ENCODE measurements at places on chromosomes 4 and X. TPM values are rescaled to one million over a fixed set of nuclear protein-coding genes. Genes with fewer than 3 reads are reported as not detected.

The STATH gene
- 0.29 TPM for total RNA-seq

DNA sequence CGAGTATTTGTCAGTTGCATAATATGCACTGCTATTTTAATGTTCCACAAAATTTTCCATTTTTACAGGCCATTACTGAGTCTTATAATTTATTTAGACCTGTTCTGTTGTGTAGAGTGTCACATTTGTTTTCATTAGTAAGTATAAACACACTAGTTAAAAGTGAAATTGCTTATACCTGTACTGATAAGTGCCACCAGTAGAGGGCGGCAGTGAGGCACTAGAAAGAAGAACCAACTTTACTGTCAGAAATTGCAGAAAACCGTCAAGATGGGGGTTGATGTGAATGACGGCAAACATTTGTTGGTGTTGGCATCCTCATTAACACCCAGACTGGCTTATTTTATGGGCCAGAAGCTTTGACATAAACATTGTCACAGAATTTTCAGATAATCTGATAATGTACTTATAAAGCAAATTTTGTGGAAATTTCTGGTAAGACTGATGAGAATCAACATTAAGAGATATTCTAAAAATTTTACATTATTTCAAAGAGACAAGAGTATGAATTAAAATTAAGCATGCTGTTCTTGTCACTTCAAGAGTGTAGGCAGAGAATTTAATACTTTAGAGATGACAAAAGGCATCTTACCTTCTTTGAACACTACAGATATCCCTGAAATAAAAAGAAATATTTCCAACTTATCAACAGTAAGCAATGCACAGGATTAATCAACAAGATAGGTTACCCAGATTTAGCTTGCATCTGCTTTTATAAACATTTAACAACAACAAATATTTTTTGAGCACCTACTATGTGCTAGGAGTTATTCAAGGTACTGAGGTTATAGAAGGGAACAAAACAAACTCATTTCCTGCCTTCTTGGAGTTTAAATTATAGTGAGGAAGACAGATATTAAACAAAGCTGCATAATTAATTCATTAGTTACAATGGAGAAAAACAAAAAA, 24.9 kb downstream of the ALPK1 start:
- peak; percentile 46 for DNase-seq

DNA sequence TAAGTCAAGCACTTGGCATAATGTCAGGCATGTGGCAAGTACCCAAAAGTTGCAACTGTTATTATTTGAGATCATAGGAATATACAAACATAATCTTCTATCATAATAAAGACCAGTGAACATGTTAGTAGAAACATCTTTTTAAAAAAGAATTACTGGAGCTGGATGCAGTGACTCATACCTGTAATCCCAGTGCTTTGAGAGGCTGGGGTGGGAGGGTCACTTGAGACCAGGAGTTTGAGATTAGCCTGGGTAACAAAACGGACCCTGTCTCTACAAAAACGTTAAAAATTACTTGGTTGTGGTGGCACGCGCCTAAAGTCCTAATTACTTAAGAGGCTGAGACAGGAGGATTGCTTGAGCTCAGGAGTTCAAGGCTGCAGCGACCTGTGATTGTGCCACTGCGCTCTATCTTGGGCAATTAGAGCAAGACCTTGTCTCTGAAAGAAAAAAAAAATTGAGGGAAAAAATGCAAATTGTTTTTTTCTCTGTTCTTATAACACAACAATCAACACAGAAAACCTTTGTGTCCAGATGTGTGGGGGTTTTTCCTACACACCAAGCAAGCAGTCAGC, 284.3 kb downstream of the ARHGAP10 start:
- DNase-seq = no peak

GRCh38 chrX:74613370-74614092, 893 bp downstream of the RLIM start:
- peak; percentile 48 for DNase-seq

DNA sequence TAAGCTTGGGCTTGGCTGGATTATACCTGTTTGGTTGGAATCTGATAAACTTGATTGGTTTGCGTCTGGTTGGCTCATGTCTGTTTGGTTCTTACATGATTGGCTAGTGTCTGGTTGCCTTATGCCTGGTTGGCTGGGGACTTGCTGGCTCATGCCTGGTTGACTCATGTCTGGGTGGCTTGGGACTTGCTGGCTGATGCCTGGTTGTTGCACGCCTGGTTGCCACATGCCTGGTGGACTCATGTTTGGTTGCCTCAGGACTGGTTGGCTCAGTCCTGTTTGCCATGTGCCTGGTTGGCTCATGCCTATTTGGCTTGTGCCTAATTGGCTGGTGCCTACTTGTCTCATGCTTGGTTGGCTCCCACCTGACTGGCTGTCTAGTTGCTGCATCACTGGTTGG, 104.5 kb downstream of the APOOL start:
- no peak for DNase-seq

Data from H4 (cell line).